Erythroblast (primary cell): ENCODE measurements at places on chromosomes 5 and 9.

GRCh38 chr5:145863003-145863402 is 9.8 kb downstream of the GRXCR2 start:
- no peak for DNase-seq

- DNase-seq: peak; percentile 94
Measured at GRCh38 chr5:129094087-129094923, at the start of gene ISOC1. Gene ISOC1 (plus strand): TSS chr5:129094749. CDS start chr5:129094767, 18 bp downstream.

DNA sequence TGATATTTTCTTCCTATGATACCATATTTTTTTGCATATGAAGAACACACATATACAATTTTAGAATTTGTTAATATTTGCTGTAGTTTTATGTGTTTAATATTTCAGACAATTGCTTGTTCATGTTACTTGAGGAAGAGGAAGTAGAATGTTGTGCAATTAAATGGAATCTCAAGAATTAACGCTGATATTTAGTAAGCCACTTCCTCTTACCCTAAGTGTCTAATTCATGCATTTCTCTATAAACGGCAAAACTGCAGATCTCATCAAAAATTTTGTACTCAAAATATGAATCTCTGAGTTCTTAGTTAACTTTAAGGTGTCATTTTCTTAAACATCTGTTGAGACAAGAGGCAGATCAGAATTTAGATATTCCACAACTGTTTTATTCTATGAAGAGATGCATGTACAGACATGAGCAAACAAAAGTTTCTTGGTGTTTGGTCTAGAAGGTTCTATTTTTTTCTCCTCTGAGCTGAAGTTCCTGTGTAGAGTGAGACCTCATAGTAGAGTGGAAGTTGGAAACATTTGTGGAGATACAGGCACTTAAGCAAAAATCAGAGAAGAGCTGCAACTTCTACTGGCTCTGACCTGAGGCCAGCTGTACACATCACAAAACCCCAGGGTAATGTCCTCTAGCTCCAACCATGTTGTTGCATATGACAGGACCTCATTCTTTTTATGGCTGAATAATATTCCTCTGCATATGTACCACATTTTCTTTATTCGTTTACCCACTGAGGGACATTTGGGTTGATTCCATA is 16.6 kb upstream of the TGFBI start:
- DNase-seq: no peak

GRCh38 chr9:120892748-120893610 is 16.0 kb upstream of the PHF19 start:
- no peak for DNase-seq

GRCh38 chr9:133351908-133352634 is 4.1 kb downstream of the RPL7A start:
- DNase-seq: peak; percentile 80
